Effector memory CD8-positive, alpha-beta T cell (primary cell): ENCODE measurements at places on chromosomes 13 and 19.

DNA sequence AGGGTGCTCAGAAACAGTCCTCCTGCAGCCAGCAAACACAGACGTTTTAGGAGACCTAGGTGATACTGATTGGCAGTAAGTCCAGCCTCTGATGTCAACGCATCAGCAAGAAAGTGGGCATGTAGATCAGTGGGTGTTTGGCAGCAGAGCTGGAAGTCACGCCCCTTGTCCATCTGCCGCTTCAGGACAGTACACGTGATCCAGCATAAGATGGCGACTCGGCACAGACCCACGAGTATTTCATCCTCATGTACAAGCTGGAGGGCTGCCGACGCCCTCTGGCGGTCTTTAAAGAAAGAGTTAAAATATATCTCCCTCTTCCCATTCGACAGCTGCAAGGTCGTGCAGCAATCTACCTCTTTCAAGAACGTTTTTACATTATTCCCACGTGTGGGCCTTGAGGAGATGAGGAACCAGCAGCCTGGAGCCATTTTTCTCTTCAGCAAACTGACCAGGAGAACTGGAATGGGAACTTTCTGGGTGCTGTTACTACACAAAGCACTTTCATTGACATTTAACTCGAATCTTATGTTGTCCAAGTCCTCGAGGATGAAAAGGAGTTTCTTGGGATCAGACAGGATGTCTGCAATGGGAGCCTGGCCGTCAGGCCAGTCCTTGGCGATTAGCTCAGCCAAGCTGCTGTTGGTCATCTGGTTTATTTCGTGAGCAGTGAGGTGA is 22.3 kb downstream of the NLRP11 start:
- peak; percentile 1 for DNase-seq

GRCh38 chr13:111280681-111281585 is 39.5 kb upstream of the TEX29 start:
- DNase-seq: no peak

GRCh38 chr13:38868870-38869269 is 121.8 kb downstream of the STOML3 start:
- no peak for DNase-seq

DNA sequence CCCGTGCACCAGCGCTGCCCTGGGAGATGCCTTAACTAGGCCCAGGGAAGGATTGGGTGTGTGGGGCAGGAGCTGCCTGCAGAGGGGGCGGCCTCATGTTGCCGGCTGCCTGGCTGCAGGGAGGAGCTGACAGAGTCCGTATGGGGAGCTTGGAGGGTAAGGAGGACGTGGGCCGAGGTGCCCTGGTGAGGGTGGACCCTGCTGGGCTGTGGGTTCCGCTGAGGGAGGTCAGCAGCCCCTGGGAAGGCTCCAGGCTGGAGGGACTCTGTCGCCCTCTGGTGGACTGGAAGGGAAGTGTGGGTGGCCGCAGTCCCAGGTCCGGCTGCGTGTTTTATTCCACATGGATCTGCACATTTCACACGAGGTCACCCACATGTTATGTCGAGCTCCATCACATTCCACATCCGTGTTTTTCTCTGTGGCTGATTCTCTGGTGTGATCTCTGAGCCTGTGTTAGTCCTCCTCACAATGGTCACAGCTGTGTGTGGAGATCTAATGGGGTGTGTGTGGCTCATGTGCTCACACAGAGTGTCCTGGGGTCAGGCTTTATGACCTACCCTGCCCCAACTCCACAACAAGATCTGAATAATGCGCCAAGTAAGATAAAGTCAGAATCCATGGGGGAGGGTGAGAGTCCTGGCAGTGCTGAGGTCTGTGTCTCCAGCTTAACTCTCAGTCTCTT is 1.8 kb upstream of the CEACAM8 start:
- DNase-seq: peak; percentile 26
